ENCODE measurements at places on chromosomes 11 and 22.

DNA sequence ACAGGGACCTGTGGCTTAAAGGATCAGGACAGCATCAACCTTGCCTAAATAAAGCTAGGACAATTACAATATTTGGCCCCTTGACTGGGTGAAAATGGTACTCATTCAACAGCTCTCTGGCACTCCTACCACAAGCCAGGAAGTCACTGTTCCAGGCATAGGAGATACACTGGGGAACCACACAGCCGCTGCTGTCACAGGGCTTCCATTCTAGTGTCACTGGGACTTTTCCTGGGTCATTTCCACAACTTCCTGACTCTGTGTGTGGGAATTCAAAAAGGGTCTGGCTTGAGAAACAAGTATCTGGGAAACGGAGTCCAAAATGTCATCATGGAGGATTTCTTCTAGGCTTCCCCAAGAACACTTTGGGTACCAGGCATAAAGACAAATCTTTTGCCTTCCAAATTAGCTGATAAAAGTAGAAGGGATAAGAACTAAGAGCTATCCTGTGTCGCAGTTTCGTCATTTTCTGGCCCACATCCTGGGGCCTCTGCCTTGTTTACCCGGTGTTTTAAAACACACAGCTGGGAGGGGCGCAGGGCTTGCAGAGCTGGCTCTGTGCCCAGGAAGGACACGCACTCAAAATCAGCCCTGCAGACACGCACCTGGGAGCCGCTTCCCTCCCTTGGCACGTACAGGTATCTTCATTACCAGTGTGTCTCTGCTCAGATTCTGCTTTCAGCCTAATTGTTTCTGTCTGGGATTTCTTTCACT is 38.0 kb downstream of the TMEM45B start:
- DNase-seq: peak; percentile 93

GRCh38 chr11:133942577-133942976 is 14.2 kb downstream of the IGSF9B start:
- no peak for DNase-seq

DNA sequence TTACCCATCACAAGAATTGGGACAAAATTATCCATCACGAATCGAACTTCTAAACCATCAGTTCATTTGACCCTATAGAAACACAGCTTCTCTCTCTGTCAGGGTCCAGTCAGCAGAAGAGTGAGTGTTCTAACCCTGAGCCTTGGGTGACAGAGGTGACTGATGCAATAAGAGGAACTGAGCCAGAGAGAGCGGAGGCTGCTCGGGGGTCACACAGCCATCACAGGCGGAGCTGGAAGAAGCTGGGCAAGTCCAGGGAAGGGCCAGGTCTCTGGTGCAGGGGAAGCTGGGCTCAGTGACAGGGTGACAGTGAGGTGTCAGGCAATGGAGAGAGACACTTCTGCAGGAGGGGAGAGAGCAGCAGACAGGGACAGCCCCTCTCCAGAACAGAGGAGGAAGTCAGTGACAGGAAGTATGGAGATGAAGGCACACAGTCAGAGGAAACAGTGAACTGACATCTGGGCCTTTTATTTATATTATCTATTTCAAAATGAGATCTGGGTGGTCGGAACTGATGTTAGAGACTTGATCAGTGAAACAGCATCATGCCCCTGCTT is 184.0 kb upstream of the TBCEL start:
- no peak for DNase-seq

DNA sequence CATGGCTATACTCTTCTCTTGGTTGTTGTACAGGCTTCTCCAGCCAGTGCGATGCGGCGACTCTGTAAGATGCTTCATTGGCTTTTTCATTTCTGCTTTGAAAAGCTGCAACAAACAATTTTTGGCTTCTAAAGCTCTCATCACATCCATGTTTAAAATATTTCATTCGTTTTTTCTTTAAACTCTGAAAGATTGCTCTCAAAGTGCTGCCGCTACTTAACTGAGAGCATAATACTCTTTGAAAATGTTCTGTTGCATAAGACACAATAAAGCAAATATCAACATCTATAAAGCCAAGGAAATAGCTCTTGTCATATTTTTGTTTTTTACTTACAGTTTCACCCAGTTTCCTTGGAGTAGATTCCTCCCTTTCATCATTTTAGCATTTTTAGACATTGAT is 468.3 kb downstream of the TBC1D22A start:
- no peak for DNase-seq

DNA sequence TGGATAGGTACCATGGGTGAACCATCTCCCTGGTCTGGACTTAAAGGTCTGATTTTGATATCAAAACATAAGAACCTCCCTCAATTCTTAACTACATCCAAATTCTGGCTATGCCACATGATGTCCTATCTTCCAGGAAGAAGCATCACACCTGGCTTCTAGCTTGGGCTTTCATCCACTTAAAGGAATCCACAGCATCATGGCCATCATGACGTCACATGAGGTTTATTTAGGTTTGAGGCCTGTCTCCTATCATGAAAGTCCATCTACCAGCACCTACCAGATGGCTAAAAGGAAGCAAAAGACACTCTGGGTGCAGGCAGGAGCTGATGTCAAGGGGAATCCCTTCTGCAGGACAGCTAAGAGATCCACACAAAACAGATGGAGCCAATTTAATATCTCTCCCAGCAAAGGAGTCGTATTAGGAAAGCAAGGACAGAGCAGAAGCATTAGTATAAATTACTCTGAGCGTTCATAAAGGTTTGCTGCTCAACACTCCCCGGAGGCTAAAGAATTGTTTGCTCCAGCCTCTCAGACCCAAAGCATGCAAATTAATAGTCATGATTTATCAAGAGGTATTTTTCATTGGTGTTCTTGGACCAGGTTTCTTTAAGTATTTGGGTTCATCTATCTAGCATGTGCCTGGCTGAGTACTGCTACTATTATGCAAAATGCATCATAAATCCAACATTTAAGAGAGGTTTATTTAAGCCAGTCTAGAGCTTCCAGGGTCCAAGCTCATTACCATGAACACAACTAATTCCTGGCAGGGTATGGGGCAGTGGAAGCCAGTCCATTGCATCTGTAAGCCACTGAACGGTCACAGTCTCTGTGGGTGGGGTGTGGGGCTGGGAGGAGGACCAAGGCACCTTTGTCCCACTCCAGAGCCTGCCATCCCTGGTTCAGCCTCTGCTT is 47.2 kb downstream of the GALNT18 start:
- no peak for DNase-seq

GRCh38 chr11:40268551-40268950 is 1190.9 kb downstream of the LRRC4C start:
- DNase-seq: no peak

GRCh38 chr22:39940757-39941305 is 19.4 kb upstream of the TMA7B start:
- DNase-seq: no peak

DNA sequence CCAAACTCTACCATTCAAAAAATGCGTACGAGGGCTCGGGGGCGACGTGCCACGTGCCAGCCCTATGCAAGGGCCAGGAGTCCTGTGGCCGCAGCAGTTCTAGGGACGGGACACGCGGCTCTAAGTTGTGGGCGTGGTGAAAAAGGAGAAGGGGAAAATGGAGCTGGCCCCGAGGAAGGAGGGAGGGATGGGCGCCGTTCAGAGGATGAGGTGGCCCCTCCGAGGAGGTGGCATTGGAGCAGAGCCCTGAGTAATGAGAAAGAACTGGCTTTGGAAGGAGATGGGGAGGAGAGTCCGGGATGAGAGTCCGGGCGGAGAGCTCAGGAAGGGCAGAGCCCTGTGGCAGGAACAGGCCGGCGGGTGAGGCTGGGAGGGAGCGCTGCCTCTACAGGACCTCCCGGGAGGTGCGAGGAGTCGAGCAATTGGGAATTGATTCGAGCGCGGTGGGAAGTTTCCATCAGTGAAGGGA is 21.0 kb downstream of the OTUB1 start:
- no peak for DNase-seq

DNA sequence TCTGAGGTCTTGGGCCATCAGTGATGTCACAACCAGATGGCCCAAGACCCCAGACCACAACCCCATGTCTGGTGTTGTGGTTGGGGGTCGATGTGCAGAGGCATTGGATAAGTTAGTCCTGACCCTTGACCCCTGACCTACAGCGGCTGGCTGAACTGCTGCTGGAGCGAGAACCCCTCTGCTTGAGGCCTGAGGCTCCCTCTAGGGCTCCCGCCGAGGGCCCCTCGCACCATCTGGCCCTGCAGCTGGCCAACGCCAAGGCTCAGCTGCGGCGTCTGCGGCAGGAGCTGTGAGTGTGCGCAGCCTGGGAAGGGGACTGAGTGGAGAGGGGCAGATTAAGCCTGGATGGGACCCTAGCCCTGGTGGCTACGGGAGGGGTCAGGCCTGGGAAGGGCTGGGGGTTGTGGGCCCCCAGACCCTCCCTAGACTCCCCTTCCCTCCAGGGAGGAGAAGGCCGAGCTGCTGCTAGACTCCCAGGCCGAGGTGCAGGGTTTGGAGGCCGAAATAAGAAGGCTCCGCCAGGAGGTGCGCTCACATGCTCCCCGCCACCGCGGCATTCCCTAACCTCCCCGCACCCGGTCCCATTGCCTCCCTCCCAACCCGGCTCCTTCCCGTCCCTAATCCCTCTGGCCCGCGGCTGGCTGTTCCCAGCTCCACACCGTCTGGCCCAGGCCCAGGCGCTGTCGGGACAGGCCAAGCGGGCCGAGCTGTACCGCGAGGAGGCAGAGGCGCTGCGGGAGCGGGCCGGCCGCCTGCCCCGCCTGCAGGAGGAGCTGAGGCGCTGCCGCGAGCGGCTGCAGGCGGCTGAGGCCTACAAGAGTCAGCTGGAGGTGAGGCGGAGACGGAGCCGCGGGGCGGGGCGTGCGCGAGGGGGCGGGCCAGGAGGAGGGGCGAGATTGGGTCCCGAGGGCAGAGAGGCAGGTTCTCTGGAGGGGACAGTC is 2.1 kb downstream of the CCDC88B start:
- DNase-seq: peak; percentile 73

Measured in DMS153 (cell line).